SJCRH30 (cell line): ENCODE measurements at places on chromosomes 5 and 9.

- no peak for DNase-seq
These were observed 15.2 kb downstream of the IPPK start for GRCh38 chr9:92654481-92655301.

GRCh38 chr5:33816791-33817190 lies 75.0 kb downstream of the ADAMTS12 start:
- DNase-seq = no peak

DNA sequence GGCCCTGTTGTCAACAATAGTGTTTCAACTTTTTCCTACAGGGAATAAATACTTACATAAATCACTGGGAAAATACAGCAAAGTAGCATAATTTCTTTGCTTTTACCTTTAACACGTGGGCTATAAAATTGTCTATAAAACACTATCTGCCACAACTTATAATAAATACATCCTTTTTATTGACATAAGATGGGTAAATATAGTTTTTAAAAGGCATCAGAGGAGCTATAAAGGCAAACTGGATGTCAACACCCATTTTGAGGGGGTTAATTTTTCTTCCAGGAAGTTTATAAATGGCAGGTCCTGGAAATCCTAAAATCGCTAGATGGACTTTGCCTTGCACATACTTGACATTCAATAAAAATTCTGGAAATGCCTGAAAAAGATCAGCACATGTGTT lies 358.0 kb downstream of the PDE4D start:
- no peak for DNase-seq

DNA sequence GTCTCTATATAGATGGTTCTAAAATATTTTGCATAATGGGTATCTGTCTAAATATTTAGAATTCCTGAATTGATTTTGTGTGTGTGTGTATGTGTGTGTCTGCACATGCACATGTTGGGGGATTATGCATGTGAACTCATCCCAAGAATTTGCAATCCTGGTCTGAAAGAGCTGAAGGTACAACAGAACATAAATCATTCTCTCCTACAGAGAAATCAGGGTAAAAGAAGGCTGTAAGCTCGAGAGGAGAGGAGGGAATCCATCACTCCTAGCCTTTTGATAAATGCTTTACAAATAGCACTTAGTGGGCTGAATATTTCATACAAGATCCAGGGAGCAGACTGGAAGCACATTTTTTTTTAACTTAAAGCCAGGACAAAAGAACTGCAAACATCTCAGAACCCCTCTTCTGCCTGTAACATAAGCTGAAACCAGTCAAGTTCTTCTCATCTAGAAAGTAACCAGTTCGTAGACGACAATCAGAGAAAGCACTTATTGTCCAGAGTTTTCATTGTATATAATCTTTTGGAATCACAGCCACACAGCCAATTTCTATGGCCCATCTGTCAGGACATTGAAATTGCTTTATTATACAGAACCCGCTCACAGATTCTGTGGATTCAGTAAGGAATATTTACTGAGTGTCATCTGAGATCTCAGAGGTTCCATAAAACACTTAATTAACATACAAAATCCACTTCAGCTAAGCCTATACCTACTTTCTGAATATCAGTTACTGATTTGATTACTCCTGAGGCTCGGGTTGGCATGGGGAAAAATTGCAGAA lies 541.4 kb upstream of the ZNF462 start:
- DNase-seq = no peak
